ENCODE measurements at places on chromosomes 3 and 15. TPM values are rescaled to one million over a fixed set of nuclear protein-coding genes. Genes with fewer than 3 reads are reported as not detected.

DNA sequence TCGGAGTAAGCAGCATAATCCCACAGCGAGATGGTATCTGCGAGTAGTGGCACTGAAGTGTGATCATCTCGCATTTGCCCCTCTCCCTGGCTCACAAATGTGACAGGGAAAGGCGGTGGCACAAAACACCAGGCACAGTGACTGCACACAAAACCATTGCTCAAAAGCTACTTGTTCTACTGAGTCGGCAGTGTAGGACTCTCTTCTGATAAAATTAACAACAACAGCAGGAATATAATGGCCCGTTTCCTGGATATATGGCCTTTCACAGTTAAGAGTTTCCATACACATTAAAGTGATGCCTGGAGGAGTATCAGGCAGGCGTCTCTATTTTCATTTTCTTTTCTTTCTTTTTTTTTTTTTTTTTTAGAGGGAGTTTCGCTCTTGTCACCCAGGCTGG, 69.0 kb downstream of the MYO1E start:
- H3K4me1 ChIP-seq = peaks cover 75% of the 10 kb centered on the region
- no peak overlapping the region for H3K4me3 ChIP-seq
- H3K27ac ChIP-seq = no peak overlapping the region
- no peak for DNase-seq

DNA sequence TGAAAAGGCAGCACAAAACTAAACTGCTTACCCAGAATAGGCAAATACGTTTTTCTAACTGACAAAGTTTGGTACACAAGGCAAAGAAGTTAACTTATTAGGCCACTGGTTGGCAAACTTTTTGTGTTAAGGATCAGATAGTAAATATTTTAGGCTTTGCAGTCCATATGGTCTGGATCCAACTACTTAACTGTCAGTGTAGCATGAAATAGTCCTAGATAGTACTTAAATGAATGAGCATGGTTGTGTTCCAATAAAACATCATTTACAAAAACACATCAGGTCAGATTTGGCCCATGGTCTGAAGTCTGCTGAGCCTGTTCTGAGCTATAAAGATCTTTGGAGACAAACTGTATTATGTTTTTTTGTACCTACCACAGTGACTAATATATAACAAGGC, 136.9 kb downstream of the PCCB start:
- no peak overlapping the region for H3K4me3 ChIP-seq
- H3K4me1 ChIP-seq = no peaks in the 10 kb centered on the region
- no peaks in the 10 kb centered on the region for H3K27me3 ChIP-seq
- DNase-seq = no peak

DNA sequence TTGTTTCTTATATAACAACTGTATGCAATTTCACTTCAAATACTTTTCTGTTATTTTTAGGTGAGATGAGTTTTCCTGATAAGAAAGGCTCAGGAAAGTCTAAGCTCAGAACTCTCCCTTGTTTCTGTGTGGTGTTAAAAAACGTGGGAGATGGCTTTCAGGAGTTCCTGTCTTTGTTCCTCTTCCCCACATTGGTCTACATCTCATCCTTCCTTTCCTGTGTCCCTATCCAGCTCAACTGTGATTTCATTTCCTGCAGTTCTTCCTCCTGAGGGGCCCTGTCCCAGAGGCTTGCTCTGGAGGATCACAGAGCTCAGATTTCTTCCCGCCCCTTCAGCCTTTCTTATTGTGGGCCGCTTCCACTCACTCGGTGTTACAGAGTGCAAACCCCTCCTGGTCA, 11.2 kb downstream of the SEC13 start:
- H3K36me3 ChIP-seq = peaks cover 95% of the 10 kb centered on the region
- H3K4me3 ChIP-seq = no peak overlapping the region
- no peak for DNase-seq
- H3K27ac ChIP-seq = no peak overlapping the region
- peaks cover 14% of the 10 kb centered on the region for H3K4me1 ChIP-seq

- DNase-seq = no peak
- no peaks in the 10 kb centered on the region for H3K27me3 ChIP-seq
- no peaks in the 10 kb centered on the region for H3K36me3 ChIP-seq
- H3K4me1 ChIP-seq = no peaks in the 10 kb centered on the region
These were observed 72.1 kb upstream of the ROPN1 start for GRCh38 chr3:124064050-124064449.

DNA sequence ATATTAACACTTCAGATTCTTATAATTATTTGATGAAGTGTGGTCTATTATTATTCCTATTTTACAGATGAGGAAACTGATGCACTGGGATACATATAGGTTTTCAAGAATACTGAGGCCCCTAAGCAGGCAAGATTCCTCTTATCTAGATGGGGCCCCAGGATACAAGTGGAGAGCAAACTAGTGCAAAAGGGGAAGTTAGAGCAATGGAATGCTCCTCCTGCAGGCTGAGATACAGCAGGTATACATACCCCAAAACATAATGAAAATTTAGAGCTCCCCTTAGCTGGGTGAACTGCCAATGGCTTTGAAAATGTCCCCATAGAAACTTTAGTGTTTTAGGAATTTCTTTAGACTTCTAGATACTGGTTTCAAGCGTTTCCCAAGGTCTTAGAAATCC, 247.1 kb downstream of the CHST2 start:
- no peak for DNase-seq
- no peak overlapping the region for H3K27ac ChIP-seq
- H3K4me1 ChIP-seq = no peaks in the 10 kb centered on the region
- H3K27me3 ChIP-seq = no peaks in the 10 kb centered on the region

DNA sequence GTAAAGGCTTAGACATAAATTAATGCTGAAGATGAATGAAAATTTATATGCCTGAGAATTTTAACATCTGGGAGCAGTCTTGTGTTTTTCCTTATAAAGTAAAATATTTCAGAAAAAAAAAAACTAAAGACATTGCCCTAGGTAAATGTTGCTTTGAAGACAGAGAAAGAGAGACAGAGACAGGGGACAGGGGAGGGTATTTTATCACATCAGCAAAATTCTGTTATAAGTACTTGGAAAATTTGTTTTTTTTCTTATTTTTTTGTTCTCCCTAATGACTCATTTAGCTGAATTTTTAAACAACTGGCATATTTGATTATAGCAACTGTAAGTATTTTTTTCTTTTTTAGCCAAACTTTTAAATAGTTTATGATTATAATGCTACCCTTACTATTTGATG, 1540.6 kb upstream of the GBE1 start:
- no peaks in the 10 kb centered on the region for H3K36me3 ChIP-seq
- H3K27ac ChIP-seq = no peak overlapping the region
- DNase-seq = no peak
- H3K4me1 ChIP-seq = no peaks in the 10 kb centered on the region
- no peak overlapping the region for H3K4me3 ChIP-seq

DNA sequence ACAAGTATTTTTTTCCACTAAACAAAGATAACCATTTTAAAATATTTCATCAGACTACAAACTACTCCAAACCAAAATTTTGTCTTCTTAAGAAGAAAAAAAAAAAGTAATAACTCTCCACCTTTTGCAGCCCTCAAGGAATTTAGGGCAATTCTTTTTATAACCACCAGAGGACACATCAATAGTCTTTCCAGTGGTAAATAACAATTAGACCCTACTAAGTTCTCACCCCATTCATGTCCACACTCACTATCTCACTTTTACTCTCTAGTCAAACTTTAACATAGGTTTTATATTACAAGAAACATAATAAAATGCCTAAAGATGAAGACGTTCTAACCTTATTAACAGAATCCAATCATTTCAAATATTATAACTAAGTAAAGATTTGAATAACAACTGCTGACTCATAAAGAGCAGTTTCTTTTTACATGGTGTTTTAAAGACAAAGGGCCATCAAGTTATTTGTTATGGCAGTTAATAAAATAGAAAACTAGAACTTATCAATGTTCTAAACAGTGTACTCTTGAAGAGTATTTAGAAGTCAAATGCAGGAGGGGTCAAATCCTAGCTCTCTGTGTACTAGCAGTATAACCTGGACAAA, 33.0 kb downstream of the CCDC39 start:
- H3K27me3 ChIP-seq = no peaks in the 10 kb centered on the region
- no peak for DNase-seq
- no peaks in the 10 kb centered on the region for H3K36me3 ChIP-seq
- no peak overlapping the region for H3K27ac ChIP-seq
- H3K4me3 ChIP-seq = no peak overlapping the region
- H3K4me1 ChIP-seq = no peaks in the 10 kb centered on the region

GRCh38 chr15:57495554-57496165, 96.0 kb upstream of the MYZAP start:
- DNase-seq = no peak
- no peaks in the 10 kb centered on the region for H3K27me3 ChIP-seq
- no peak overlapping the region for H3K4me3 ChIP-seq
- H3K36me3 ChIP-seq = no peaks in the 10 kb centered on the region

- DNase-seq = no peak
- no peak overlapping the region for H3K27ac ChIP-seq
- no peak overlapping the region for H3K4me3 ChIP-seq
These were observed 119.4 kb downstream of the GADL1 start for GRCh38 chr3:30775040-30775439.

DNA sequence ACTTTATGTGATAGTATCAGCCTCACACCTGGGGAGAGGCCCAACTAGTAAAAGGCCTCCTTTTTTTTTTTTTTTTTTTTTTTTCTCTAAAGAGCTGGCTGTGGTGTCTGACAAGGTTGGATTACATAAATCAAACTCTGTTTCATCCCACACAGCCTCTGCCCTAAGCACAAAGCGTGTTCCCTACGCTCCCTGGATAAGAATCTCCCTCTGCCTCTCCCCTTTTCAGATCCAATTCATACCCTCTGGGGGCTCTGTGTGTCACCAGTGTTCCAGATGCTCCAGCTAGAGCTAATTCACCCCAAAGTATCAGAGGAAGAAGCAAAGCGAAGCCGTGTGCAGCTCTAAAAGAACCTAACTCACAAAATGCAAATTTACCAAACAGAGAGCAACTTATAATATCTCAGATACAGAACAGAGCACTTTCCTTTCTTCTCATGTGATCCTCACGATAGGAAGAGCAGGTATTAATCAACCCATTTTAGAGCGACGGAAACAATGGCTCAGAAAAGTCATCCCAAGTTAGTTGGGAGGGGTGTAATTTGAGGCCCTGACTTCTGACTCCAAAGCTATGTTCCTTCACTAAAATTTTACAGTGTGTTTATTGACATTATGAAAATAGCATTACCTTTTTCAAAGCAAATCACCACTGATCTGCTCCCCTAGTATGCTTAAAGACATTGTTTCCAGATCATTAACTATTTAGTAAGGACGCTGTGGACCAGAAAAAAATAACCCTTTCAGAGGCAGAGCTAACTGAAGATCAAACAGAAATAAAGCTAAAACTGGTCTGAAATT, 12.4 kb downstream of the BMF start:
- H3K4me1 ChIP-seq = peaks cover 95% of the 10 kb centered on the region
- peak overlapping the region; percentile 85 for H3K27ac ChIP-seq
- H3K4me3 ChIP-seq = no peak overlapping the region
- H3K36me3 ChIP-seq = no peaks in the 10 kb centered on the region
- peak; percentile 11 for DNase-seq

DNA sequence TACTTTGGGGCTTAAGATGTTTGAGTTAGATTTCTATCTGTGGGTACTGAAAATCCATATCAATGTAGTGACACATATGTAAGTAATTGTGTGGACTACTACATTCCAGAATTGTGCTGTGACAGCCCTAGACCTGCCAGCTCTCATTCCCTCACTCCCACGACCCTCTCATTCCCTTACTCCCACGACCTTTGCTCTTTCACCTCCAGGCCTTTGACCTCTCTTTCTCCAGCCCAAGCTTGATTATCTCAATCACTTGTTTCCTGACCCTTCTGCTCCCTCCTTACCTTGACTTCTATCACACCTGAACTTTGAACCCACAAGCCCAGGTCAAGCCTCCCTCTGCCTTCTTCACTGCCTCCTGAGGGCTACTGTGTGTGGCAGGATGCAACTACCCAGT, 3.6 kb upstream of the RUVBL1 start:
- peaks cover 16% of the 10 kb centered on the region for H3K4me1 ChIP-seq
- no peak overlapping the region for H3K27ac ChIP-seq
- H3K4me3 ChIP-seq = no peak overlapping the region
- H3K36me3 ChIP-seq = no peaks in the 10 kb centered on the region
- no peak for DNase-seq

- H3K27me3 ChIP-seq = no peaks in the 10 kb centered on the region
- no peak overlapping the region for H3K4me3 ChIP-seq
- H3K36me3 ChIP-seq = no peaks in the 10 kb centered on the region
- DNase-seq = no peak
- no peaks in the 10 kb centered on the region for H3K4me1 ChIP-seq
- H3K27ac ChIP-seq = no peak overlapping the region
These were observed 183.3 kb upstream of the DCBLD2 start for GRCh38 chr3:99084826-99085225.

DNA sequence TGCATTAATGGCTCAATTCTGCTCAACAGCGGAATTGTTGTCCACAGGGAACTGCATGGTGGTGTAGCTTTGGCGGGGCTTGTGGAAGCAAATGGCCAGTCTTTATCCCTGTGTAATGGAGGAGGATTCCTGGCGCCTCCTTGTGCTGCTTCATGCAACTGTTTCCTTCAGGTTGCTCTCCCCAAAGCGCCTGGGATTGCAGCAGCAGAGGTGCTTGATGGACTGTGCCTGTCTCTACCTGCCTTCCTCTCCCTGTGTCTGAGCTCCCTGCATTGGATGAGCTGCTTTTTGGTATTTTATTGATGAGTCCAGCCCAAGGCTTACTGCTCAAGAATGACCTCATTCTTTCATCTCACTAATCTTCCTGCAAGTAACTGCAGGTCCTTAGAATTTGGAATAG, 72.9 kb upstream of the NDN start:
- H3K27ac ChIP-seq = no peak overlapping the region
- no peak for DNase-seq
- no peaks in the 10 kb centered on the region for H3K36me3 ChIP-seq
- H3K4me1 ChIP-seq = no peaks in the 10 kb centered on the region

DNA sequence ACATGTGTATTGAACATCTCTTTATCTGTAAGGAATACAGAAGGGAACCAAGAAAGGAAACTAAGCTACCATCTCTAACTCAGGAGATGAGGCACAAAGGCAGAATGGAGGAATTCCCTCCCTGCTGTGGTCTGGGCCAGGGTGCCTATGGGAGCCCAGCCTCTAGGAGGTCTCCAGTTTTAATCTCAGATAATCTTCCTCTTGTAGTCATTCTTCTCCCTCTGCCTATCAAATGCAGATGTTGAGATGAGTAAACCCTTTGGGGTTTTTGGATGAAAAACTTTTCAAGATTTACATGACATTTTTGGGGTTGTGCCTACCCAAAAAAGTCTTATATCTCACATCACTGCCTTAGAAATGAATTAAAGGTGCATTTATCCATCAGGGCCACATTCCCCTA, 23.3 kb downstream of the SCG5 start:
- H3K4me1 ChIP-seq = no peaks in the 10 kb centered on the region
- H3K27me3 ChIP-seq = no peaks in the 10 kb centered on the region
- H3K4me3 ChIP-seq = no peak overlapping the region
- no peak overlapping the region for H3K27ac ChIP-seq
- H3K36me3 ChIP-seq = no peaks in the 10 kb centered on the region

SPINK8 gene
- total RNA-seq = not detected

NR2E3 gene
- not detected for total RNA-seq

CCK gene
- total RNA-seq = not detected

TP63 gene
- 0.59 TPM for total RNA-seq

CCR9 gene
- total RNA-seq = 1.6 TPM

TMEM266 gene
- 0.68 TPM for total RNA-seq

Data from spleen (tissue), 13 donors.